ENCODE measurements at places on chromosomes 3 and 15. TPM values are rescaled to one million over a fixed set of nuclear protein-coding genes. Genes with fewer than 3 reads are reported as not detected.

DNA sequence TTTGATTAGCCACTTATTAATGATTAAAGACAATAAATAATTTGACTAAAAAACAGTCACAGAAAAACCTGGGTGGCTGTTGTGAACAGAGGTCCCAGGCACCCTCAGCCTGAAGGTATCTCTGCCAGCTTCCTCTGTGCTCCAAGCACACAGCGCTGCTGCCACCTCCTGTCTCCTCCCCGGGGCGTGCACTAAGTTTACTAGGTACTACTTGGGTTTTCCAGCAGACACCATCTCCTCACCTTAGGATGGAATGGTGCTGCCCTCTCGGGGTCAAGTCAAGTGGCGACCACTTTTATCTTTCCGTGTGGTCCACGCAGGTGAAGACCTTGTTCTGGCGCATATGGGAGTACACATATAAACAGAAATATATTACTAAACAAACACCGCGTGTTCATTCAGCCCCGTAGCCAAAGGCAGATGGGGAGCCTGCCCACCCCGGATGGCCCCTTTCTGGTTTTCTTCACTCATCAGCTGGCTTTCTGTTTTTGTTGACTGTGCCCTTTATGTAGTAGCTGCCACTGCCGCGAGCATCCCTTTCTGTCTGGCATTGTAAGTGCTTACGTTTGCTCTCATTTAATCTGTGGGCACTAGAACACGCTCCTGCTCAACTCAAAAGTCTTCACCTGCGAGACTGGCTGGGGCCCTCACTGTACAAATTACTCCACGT, 128.0 kb downstream of the LRIG1 start:
- DNase-seq, result peak; percentile 37

GRCh38 chr3:194306771-194307640, 44.1 kb downstream of the CPN2 start:
- peak; percentile 62 for DNase-seq

- no peak for DNase-seq
Measured at GRCh38 chr3:172634948-172635347, 75.9 kb downstream of the NCEH1 start.

- DNase-seq, result no peak
Measured at GRCh38 chr3:13322324-13322723, 97.8 kb downstream of the NUP210 start.

GRCh38 chr3:174153871-174154270, 705.3 kb upstream of the NAALADL2 start:
- DNase-seq, result no peak

KLHL40 gene
- not detected for total RNA-seq

Measured in activated CD8-positive, alpha-beta T cell treated with anti-CD3 and anti-CD28 coated beads for 36 hours (primary cell).